ENCODE measurements at places on chromosomes 12 and 14.

- DNase-seq, result no peak
These were observed 66.5 kb downstream of the TRAFD1 start for GRCh38 chr12:112191840-112192321.

DNA sequence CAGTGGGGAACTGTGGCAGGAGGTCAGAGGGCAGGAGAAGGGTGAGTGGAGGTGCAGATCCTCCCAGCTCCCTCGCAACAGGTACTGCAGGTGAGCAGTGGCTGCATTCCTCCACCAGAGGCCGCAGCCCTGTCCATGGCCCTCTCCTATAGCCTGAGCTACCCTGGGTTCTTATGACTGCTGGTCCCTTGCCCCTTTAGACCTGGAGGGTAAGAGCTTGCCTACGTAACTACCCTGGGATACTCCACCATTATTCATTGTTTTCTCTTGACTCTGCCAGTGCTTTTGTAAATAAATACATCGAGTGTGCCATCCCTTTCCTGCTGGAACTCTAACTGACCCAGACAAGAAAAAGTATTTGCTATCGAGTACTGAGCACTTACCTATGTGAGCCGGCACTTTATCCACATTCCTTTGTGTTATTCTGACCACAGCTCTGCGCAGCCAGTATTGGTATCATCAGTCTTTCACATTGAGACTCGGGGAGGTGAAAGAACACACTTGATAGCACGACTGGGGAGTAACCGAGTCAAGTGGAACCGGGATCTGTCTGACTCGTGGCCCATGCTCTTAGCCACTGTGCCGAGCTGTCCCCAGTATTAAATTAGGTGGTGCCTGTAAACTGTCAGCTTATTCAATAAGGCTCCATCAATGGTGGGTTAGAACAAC is 38.5 kb downstream of the LTBP2 start:
- no peak for DNase-seq

- DNase-seq, result no peak
These were observed 652 bp downstream of the SART3 start for GRCh38 chr12:108560321-108560721.

DNA sequence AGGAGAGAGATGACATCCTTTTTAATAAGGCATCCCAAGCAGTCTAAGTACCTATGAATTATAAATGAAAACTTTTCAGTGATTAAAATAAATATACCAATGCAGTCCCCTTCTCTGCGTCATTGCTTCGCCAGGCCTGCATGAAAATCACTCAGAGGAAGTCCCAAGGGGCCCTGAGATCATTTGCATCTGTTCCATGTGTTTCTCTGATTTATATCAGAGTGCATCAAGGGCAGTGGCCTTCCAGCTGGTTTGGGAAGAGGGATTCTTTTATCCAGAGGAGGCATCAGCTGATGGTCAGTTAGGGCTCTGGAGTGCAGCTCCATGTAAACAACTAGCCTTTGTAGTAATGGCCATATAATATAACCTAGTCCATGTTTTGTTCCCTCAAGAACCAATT is 210.1 kb downstream of the RGS6 start:
- DNase-seq, result no peak

DNA sequence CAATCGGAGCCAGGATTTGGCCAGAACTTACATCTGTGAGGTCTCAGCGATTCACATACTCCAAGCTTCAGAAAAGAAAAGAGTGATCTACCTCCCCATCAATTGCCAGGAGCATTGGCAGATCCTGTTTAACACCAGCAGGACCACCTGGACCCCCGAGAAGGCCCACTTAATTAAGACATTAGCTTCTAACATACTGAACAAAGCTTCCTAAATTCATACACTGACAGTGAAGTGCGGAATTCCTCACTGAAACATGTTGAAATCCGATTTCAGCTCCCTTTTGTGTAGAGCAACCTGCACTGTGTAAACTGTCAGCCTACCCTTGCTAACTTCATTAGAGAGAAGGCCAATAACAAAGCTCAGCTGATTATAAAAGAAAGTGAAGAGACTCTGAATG is 274.0 kb downstream of the NOVA1 start:
- DNase-seq, result no peak

- DNase-seq, result no peak
These were observed 11.5 kb downstream of the ALG10 start for GRCh38 chr12:34033628-34034296.

- no peak for DNase-seq
These were observed 288.3 kb upstream of the PPFIA2 start for GRCh38 chr12:82047446-82047845.

- DNase-seq, result no peak
These were observed 33.2 kb upstream of the RAD51AP1 start for GRCh38 chr12:4505376-4505986.

DNA sequence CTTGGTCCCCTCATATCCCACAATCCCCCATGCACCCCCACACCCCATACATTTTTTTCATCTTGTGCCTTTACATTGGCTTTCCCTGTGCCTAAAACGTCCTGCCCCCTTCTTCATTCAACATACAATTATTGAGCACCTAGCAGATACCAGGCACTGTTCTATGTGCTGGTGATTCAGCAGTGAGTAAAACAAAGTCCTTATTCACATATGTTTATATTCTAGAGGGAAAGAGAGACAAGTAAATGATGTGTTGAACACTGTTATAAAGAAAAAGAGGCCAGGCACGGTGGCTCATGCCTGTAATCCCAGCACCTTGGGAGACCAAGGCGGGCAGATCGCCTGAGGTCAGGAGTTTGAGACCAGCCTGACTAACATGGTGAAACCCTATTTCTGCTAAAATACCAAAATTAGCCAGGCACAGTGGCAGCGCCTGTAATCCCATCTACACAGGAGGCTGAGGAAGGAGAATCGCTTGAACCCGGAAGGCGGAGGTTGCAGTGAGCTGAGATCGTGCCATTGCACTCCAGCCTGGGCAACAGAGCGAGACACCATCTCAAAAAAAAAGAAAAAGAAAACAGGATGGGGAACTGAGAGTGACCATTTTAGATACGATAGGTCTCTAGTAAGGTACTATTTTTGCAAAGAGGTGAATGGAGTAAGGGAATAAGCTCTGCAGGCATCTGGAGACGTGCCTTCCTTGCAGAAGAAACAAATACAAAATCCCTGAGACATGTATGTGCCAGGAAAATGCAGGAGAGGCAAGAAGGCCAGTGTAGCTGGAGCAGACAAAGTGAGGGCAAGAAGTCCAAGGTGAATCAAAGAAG is 12.2 kb downstream of the SLC7A7 start:
- no peak for DNase-seq

- DNase-seq, result no peak
These were observed 131.2 kb upstream of the TBX3 start for GRCh38 chr12:114815026-114815795.

GRCh38 chr14:50388256-50388931 is 8.3 kb downstream of the CDKL1 start:
- DNase-seq, result no peak

DNA sequence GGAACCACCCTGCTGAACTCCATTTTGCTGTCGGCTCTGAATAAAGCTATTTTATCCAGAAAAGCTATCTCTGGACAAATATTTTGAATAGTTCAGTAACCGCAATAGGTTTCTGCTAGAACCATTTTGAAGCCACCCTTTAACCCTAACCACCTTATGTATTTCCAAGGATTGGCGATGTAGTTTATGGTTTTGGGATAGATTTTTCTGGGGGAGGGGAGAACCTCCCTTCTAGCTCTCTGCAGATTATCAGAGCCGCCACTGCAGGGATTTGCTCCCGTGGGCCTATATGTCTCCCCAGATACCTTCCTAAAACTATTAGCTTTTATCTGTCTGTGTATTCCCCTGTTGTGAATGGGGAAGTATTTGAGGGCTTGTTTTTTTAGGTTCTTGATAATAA is 1.8 kb upstream of the TUBA1B start:
- DNase-seq, result no peak

GRCh38 chr12:132886529-132887477 is 602 bp downstream of the CHFR start:
- no peak for DNase-seq

DNA sequence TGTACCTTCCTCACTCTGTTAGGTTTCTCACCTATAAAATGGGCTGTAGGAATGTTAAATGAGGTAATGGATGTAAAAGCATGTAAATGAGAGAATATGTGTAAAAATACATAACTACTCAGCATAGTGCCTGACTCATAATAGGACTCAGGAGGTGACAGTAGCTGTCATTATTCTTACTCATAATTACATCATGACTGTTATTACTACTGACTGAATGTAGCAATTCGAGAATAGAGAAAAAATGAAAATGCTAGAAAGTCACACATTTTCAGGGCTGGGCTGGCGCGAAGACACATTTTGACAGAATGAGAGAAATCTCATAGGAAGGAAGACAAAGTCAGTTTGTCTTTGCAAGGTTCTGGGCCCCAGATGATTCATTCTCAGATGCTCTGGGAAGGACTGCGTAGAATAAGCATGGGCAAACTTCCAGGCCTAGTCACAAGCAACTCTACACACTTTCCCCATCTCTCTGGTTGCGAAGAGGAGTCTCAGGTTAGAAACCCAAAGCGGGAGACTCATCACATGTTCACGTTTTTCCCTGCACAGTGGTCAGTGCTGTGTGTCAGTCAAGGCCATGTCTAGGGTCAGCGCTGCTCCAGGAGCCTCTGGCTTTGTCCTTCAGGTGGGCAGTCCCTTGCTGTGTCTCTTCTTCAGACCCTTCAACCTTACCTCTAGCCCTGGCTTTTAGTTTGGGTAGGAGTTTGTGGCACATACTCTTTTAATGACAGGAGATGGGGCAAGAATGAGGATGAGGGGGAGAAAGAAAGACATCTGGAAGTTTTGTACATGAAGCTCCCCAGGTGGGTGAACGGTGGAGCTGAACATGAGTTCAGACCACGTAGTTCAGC is 8.4 kb downstream of the GPRC5A start:
- DNase-seq, result no peak

DNA sequence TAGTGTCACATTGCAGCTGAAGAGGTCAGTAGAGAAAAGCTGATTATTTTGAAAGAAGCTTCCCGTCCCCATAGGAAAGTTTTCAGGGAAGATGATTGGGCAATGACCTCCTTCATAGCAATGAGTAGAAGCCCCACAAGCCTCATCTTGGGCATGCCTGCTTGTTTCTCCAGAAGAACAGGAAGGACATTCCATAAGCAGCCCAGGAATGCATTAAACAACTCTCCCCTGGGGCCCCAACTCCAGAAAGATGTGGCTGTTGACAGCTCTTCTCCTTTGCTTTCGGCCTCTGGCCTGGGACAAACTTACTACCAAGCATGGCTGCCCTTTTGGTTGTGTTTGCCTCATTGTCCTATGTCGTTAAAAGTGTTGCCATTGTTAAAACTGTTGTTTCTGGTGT is 5.7 kb upstream of the VDR start:
- DNase-seq, result no peak

- DNase-seq, result no peak
These were observed 9.9 kb upstream of the PPP1R13B start for GRCh38 chr14:103857256-103857655.

DNA sequence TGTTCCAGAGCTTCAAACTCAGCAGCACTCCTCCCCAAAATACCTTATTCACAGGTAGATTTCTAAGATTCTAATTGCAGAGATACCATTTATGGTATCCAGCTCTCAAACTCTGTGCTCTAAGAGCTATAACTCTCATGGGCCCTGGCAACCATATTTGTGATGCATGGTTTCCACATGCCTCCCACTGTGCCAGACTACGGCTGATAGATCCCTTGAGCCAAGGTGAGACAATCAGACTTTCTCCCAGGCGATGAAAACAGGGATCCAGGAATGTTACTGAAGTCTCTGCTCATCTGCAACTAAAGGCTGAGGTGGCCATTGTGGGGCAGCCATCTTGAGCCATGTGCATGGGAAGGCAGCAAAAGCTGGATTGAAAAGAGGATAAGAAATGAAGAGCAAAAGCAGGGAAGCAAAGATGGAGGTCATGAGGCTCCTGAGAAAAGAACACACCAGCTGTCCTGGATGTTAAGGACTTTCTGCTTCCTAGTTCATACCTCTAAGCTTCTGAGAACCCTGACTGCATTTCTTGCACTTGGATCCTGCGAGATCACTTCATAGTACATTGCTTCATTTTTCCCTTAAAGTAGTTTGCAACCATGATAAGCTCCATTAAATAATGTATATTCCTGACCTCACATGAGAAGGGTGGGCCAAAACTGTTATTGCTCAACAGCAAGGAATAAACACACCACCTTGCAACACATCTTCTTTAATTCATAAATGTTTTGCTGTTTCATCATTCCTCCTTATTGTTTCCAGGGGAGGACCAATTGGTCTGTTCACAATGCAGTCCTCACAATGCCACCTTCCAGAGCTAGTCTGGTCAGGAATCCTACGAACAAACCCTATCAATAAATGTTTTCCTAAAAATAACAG is 5.4 kb downstream of the EGLN3 start:
- no peak for DNase-seq

GRCh38 chr12:510071-510825 is 50.5 kb downstream of the B4GALNT3 start:
- no peak for DNase-seq
